ENCODE measurements at places on chromosomes 13 and 19. TPM values are rescaled to one million over a fixed set of nuclear protein-coding genes. Genes with fewer than 3 reads are reported as not detected.

TSSK6 gene
- total RNA-seq, result 4.4 TPM

LINGO3 gene
- total RNA-seq, result 0.26 TPM

CEACAM6 gene
- not detected for total RNA-seq

PPP1R15A gene
- 40.5 TPM for total RNA-seq

NALCN gene
- total RNA-seq, result not detected

- peak; percentile 64 for DNase-seq
Observed at GRCh38 chr19:17510220-17510993, 1.0 kb upstream of the PGLS start.

DNA sequence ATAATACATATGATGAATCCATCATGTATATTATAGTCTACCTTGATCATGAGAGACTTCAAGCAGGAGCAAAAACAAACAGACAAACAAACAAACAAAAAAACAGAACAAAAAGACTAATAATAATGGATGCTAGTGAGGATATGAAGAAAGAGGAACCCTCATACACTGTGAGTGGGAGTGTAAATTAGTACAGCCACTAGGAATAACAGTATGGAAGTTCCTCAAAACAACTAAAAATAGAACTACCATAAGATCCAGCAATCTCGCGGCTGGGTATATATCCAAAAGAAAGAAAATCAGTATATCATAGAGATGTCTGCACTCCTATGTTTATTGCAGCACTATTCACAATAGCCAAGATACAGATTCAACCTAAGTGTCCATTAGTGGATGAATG lies 7.0 kb upstream of the DLEU7 start:
- DNase-seq, result no peak

DNA sequence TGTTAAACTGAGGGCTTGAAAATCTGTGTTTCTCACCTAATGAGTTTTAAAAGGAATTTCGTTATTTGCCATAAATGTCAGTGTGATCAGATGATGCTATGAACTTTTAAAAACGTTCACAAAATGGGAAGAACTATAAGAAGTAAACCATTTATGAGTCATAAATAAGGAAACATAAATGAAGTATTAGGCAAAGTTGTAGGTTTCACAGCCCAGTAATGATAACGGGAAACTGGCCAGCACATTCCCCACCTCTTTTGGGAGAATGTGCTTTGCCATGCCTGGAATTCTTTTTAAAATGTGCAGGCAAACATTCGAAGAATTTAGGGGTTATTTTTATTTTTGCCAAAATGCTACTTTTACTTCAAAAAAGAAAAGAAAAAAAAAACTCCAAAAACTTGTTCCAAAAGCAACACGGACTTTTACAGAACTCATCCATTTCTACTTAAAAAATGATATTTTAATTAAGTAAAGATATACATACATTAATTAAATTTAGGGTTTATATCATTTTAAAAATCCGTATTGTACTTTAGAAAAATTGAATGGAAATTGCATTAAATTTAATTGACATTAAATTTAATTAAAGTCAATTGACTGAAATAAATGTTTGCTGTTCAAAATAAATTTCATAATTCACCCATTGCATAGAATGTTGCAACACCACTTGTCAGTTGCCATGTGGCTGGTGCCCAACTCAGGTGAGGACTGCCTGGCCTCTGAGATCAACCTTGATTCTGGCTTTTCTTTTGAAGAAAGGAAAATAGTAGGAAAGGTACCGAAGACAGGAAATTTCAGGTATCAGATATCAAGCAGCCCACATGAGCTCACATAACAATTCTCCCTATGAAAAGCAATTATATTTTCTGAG lies 1198.5 kb downstream of the EFNB2 start:
- no peak for DNase-seq

DNA sequence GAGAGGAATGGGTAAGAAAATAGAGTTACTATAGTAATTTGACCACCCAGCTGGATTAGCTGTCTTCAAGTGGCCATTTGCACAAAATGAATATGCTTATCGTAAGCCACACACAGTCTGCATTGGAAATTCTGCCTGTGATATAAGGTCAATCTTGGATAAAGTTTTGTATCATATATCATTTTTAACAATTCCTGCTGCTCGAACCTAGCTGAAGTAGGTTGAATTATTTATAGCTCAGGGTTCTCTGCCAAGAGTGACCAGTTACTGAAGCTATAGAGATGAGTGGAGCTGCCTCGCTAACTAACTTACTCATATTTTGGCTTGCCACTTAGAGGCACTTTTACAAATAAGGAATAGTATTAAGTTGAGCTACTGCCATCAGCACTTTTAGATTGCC lies 220.9 kb downstream of the RGCC start:
- DNase-seq, result no peak

- no peak for DNase-seq
Observed at GRCh38 chr19:47891923-47892666, 6.0 kb upstream of the SULT2A1 start.

GRCh38 chr13:48573213-48574007 lies 40.5 kb upstream of the RCBTB2 start:
- peak; percentile 46 for DNase-seq

GRCh38 chr13:31733647-31734046 lies 5.7 kb upstream of the RXFP2 start:
- no peak for DNase-seq

All from activated CD4-positive, alpha-beta T cell treated with anti-CD3 and anti-CD28 coated beads, Interleukin-2, amount 10 ng/mL, durations not matched to agents 24 days and 14 days (primary cell).